IPS DF 6.9 (cell line): ENCODE measurements at places on chromosomes 2 and 18.

GRCh38 chr2:44480068-44480467 lies 118.3 kb downstream of the CAMKMT start:
- no peak for DNase-seq

- no peak for DNase-seq
Measured at GRCh38 chr2:6623746-6624145, 242.0 kb downstream of the CMPK2 start.

GRCh38 chr18:79588636-79589481 lies 90.7 kb upstream of the CTDP1 start:
- no peak for DNase-seq

DNA sequence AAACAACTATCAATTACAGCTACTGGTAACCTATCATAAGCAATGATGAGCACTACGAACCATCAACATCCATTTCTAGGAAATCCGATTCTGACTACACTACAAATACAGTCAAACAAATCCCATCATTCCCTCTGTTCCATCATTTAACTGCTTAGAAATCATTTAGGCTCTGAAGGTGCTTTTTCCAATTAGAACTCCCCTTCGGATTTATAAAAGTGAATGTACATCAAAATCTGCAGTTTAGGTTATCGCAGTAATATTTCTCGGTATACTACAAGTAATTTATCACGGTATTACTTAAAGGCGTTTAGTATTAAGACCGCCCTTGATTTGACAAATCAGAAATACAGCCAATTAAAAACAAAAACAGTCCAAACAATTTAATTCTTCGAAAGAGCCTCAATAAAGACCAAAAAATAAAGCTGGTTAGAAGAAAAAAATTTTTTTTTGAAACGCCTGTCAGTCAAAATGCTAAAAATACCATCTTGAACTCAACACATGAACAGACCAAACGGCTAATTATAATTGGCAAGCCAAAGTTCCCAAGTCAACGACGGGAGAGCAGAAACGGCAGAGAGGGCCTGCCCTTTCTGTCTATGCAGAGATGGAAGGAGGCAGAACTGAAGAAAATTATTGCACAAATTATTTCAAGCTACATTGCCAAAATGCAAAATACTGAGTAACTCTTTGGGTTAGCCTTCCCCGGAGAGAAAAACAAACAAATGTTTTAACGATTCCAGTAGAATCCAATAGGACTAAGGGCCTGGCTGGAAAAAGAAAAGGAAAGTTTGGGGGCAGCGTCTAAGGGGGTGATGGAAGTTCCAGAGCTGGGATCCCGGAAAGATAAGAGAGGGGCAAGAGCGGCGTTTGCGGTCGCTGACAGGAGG lies 1.2 kb downstream of the VPS54 start:
- DNase-seq, result no peak

DNA sequence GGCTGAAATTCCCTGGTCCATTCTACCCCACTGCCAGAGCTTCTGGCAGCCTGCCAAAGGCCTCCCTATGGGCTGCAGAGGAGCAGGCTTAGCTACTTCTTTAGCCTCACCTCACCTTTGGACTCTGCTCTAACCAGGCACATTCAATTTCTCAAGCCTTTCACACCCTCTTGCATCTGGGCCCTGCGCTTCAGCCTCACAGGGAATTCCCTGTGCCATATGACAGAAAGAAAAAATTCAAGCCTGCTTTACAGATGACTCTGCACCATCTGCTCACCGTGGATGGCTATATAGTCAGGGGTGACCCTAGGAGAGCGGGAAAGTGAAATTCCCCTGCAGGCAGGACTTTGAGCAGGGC lies 62.5 kb downstream of the REEP1 start:
- no peak for DNase-seq
